ENCODE measurements at places on chromosomes 12 and 14.

DNA sequence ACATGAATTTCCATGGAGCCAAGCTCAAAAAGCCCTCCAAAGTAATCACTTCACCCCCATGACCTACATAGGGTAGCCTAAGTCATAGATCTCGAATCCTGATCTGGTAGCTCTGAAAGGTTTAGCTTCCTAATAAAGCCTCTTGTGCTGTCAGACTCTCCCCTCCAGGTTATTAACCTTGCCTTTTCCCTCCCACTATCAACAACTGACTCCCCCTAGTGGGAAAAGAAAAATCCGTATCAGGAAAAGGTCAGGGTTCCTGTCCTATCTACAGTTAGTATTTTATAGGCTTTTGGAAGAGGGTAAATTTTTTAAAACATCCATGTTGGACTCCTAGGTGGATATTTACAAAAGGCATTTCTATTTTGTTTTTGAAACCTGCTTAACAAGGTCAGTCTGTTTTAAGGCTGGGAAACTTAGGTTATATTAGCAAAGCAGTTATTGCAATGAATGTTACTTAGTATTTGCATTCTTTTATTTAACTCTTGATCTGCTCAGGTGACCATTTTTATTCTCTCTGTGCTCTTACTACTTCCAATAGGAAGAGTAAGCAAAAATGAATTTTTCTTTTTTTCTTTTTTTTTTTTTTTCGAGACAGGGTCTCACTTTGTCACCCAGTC lies 8.0 kb downstream of the YY1 start:
- DNase-seq = no peak

GRCh38 chr14:30252783-30253674 lies 305.9 kb upstream of the G2E3 start:
- no peak for DNase-seq

DNA sequence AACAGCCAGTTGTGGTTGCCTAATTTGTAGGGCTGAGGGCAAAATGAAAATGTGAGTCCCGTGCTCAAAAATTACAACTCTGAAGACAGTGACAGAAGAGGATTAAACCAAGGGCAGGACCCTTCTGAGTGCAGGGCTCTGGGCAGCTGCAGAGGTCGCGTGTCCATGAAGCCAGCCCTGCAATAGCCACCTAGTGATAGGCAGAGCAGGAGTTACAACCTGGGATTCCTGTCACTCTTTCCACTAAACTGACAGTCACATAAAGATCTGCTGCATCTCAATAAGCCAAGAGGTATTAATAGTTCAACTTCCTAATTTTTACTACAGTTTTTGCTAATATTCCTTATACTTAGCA lies 94.1 kb downstream of the SLC2A13 start:
- DNase-seq = no peak

- no peak for DNase-seq
Measured at GRCh38 chr14:68216957-68217356, 397.4 kb downstream of the RAD51B start.

DNA sequence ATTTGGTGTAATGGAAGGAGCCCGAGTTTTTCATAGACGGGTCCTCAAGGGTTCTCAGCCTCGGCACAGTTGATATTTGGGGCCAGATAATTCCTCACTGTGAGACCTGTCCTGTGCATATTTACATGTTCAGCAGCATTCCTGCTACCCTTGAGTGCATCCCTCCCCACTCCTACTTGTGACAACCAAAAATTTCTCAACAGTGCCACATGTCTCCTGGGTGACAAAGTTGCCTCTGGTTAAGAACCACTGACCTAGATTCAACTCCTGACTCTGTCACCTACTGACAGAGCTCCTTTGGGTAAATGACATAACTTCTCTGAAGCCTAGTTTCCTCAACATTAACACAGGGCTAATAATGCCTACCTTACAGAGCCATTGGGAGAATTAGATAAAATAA lies 60.4 kb downstream of the TTC9 start:
- DNase-seq = no peak

GRCh38 chr14:55580470-55581341 lies 699 bp downstream of the KTN1 start:
- DNase-seq = no peak
